Skin of body (tissue), 3 donors: ENCODE measurements at places on chromosomes 12 and 14. TPM values are rescaled to one million over a fixed set of nuclear protein-coding genes. Genes with fewer than 3 reads are reported as not detected.

Gene KRT6A
- 333 TPM for total RNA-seq

DNA sequence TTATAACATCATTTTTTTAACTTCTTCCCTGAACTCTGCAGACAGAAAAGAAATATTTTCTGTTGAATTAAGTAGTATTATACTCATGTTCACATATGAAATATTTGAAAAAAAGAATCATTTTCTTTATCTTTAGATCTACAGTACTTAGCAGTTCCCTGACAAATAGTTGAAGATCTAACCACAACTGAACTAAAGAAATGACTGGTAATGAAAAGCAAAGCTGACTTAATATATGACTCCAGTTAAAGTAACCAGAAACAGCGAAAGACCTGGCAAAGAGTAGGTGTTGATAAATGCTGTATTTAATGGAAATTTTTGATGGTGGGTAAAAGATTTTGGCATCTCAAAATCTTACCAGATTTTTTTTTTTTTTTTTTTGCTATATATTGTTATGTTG lies 207.1 kb upstream of the SLC16A7 start:
- no peak for DNase-seq

Gene PLXNC1
- total RNA-seq = 15.5 TPM

- DNase-seq = no peak
These were observed 165.9 kb downstream of the KTN1 start for GRCh38 chr14:55745906-55746305.

Gene CCDC184
- total RNA-seq = 0.30 TPM
